HCEC 1CT (cell line): ENCODE measurements at places on chromosomes 5 and 9.

DNA sequence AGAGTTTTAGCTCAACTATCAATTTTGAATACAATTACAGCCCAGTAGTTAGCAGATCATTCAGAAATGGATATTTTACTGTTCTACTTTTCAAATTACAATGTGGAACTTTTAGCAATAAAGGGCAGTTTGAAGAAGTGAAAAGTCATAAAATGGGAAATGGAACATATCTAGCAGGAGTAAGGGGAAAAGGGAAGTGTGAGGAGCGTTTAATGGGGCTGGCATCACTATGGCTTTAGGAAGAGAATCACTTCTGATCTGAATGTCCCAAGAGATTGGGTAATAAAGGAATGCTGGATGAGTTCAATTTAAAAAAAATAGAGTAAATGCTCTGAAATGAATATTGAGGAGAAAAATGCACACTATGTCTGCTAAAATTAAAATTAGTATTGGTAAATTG, 77.4 kb downstream of the ATPSCKMT start:
- no peak for DNase-seq

DNA sequence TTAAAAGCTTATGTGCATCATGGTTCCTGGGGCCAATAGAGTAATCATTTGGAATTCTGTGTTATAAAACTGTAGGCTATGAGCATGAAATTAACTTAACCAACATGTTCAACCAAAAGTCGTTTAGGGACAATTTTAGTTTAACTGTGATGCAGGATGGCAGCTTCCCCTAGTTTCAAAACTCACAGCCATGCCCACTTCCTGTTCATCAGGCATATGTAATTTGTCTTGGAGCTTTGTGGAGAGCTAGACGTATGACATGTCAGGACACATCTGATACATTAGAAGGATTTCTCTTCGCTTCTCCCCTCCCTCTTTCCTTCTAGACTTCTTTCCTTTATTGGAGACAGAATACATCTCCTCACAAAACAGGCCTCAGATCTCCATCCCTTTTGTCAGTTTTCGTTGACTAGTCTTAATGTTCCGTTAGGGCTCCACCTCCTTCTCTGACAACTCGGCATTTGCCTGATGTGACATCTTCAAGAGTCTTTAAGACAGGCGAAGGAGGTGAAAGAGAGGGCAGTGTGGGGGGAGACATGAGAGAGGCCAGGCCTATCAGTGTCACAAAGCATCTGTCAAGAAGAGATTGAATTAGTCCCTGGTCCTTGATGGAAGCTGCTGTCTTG, 176.0 kb downstream of the MSX2 start:
- DNase-seq, result no peak

DNA sequence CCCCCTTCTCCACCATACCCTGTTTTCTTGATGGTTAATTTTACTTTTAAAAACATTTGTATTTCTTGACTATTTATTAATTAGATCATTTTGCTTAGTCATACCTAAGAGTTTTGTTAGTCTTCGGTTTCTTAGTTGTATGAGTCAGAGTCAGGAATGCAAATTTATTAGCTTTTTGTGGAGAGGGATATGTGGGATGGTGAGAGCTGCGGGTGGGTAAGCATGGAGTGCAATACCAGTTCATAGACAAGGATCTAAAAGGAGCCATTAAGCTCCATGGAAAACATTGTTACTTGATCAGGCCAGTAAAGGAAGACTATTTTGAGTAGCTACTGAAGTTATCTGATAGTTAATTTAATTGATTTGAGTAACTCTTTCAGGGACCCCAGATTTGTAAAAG, 77.5 kb downstream of the ZSWIM6 start:
- DNase-seq, result peak; percentile 93

GRCh38 chr5:123987956-123988355, 476.0 kb downstream of the CSNK1G3 start:
- DNase-seq, result no peak

- DNase-seq, result no peak
Observed at GRCh38 chr5:157509587-157509986, 49.6 kb downstream of the NIPAL4 start.

DNA sequence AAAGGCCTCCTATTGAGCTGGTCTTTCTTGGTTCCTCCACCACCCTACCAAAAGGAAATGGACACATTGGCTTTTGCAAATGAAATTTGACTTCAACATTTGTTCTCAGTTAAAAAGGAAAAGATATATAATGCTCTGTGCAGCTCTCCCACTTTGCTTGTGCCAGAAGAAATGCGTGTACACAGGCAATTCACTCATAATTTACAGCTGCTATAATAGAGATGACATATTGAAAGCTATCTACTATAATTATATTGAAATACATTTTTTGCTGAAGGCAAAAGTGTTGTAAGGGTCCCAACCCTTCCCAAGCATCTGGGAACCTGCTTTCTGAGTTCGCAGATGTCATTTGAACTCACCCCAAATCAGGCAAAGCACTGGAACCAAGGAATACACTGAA, 173.2 kb downstream of the PBX3 start:
- no peak for DNase-seq

DNA sequence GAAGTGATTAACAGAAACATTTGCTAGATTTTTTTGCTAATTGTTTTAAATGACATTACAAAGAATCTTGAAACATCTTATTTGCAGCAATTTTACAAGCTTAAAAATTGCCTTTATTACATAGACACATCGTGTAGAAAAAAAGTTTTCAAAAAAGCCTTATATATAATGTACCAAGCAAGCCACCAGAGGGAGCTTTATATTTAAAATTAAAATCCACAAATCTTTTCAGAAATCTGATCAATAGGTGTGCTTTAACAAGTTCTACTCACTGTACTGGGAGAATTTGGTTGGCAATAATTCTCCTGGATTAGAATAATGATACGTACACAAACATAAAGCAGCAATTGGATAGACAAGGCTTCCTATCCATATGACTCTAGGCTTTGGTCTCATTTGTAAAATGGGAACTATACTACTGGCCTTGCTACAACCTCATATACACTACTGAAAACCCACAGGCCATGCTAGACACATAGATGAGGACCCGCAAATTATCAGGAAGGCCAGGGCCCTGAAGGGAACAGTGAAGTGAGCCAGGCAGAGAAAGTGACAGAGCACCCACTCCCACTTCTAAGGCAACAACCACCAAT, 4.8 kb downstream of the PSMB7 start:
- DNase-seq, result no peak

DNA sequence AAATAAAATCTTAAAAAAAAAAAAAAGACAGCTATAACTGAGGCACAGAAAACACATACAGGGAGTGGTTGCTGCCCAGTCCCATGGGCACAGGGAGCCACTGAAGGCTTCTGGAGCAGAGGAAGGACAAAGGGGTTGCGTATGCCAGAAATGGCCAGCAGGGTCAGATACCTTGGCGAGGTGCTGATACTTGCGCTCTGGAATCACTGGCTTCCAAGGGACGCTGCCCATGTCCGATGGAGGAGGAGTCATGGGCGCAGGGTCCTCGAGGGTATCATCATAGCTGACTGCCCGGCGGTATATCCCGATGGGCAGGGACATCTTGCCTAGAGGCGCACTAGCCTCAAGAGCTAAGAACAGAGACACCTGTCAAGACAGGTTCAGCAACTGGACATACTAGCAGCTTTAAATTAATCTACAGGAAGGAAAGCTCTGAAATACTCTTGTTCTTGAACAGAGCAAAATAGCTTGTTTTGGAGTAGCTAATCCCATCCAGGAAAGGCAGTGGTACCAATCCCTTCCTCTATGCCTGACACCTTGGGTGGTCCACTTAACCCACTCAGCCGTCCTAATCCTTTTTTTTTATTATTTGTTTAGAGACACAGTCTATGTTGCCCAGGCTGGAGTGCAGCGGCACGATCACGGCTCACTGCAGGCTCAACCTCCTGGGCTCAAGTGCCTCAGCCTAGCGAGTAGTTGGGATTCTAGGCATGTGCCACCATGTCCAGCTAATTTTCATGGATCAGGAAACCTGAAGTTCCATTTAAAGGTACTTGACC, 6.0 kb downstream of the KIAA1191 start:
- DNase-seq, result no peak

DNA sequence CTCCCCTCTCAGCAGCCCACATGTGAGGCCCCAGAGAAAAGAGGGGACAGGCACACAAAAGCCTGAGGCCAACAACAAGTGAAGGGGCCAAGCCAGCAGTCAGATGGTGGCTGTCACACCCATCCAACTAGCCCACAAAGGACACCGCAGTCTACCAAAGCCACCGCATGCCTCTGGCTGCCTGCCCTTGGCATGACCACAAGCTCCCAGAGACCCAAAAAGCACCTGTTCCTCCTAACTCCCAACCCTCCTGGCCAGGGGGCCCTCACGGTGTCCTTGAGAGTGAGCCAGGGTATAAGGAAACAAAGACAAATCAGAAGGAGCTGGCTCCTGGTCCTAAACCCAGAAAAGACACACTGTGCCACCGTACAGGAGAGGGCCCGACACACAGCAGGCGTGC, 77.8 kb upstream of the LRRTM2 start:
- DNase-seq, result no peak

DNA sequence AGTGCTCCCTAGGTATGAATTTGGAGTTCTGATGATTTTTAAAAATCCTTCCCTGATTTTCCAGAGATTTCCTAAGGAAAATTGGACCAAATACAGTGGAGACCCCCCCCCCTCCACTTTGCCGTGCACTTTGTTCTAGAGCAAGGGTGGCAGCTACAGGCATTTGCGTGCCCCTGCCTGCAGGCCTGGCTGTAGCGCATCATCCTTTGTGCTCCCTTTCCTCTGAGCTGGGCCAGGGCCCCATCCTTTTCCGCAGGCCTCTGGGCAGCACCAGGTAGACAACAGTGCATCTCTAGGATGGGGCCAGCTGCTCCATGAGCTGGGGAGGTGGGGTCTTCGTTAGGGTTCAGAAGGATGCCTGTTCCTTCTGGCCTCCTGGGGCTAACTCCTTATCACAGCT, 39.6 kb downstream of the TRIO start:
- DNase-seq, result no peak

DNA sequence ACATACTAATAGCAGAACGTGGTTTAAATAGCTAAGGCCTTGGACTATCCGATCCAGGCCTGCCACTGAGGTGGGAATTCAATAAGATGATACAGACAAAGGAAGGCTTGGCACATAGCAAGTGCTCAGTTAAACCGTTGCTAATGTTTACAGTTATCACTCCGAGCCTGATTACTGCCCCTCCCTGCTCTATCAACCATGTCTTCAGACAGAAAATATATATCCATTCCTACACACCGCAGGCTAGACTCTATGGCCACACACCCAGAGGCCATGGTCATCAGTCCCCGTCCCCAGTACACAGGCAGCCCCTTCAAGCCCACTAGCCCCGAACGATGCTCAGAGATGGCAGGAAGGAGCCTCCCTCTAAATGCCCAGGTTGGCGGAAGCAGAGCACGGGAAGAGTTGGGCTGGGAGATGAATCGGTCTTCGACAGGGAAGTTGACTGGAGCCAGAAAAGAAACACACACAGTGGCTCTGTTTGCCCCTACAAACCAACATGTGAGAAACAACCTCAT, 49.7 kb upstream of the STXBP1 start:
- no peak for DNase-seq
